ENCODE measurements at places on chromosomes 1 and 21. TPM values are rescaled to one million over a fixed set of nuclear protein-coding genes. Genes with fewer than 3 reads are reported as not detected.
A peak's percentile ranks its signal among the peaks of the same experiment; 100 is the strongest.

- no peak for DNase-seq
These were observed 310.6 kb downstream of the SEC16B start for GRCh38 chr1:177659281-177659680.

Gene NTNG1
- total RNA-seq = not detected

Gene CDA
- total RNA-seq = not detected

DNA sequence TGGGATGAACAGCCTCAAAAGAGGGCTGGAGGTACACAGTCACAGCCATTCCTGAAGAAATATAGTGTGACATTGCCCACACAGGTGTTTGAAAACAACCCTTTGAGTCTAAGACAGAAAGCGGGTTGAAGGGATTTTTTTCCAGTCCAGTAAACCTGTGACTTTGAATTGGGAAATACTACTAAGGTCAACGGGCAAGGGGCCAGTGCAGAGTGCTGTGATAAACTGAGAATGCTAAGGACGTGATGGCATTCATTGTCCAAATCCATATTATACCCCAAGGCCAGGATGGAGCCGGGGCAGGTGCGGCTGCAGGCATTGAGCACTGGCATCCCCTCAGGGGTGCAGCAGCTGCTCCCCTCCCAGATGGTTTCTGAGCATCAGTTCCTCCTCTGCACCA is 36.6 kb downstream of the KIAA0040 start:
- DNase-seq = no peak

GRCh38 chr1:24109686-24110475 is 2.1 kb downstream of the MYOM3 start:
- no peak for DNase-seq

Gene GFI1
- 47.7 TPM for total RNA-seq

Gene STIL
- 33.9 TPM for total RNA-seq

Gene RIMKLA
- total RNA-seq = 8.9 TPM

Gene LRRC8C
- 31.5 TPM for total RNA-seq

Gene GLMN
- total RNA-seq = 10.8 TPM

Gene WNT3A
- total RNA-seq = not detected

- DNase-seq = no peak
These were observed 86.8 kb downstream of the TEX35 start for GRCh38 chr1:178599745-178600144.

- peak; percentile 57 for DNase-seq
These were observed 5.0 kb upstream of the ADGRB2 start for GRCh38 chr1:31768939-31769704.

Gene RNF220
- total RNA-seq = 78.3 TPM

- DNase-seq = no peak
These were observed 5.1 kb downstream of the SH2D1B start for GRCh38 chr1:162406811-162407210.

DNA sequence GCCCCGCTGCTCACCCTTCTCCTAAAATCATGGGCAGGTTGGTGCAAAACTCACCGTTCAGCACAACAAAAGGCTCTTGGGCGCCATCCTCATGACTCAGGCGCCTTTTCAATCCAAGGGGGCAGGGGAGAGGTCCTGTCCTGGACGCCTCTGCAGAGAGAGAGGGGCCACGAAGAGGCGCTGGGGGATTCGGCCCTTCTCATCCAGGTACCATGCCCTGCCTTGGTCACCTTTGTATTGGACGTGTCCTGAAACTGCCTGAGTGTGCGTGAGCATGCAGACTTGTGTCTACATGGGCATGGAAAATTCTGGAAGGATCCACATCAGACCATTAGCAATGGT is 53.5 kb downstream of the SLC37A1 start:
- no peak for DNase-seq

Gene TFB2M
- 14.1 TPM for total RNA-seq

Gene AVPR1B
- not detected for total RNA-seq

- DNase-seq = no peak
These were observed 677 bp downstream of the PRKAA2 start for GRCh38 chr1:56645677-56646305.

All from activated CD4-positive, alpha-beta T cell treated with anti-CD3 and anti-CD28 coated beads for 36 hours (primary cell).